ENCODE measurements at places on chromosomes 2 and 18.

DNA sequence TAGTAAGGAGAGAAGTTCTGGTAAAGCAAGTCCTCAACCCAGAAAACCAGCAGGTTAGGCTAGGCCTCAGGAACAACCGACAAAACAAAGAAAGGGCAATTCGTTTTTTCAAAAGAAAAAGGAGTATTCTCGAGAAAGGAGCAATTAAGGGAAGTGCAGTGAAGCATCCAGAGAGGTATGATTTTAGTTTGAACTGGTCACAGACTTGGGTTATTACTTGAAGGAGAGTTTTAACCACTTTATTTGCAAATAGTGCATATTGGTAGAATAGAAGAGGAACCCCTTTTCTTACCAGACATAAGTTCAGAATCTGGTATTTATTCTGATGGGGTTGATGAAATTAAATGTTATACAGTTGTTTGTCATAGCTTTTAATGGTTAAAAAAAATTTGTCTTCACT lies 110.0 kb upstream of the GCFC2 start:
- DNase-seq: no peak

DNA sequence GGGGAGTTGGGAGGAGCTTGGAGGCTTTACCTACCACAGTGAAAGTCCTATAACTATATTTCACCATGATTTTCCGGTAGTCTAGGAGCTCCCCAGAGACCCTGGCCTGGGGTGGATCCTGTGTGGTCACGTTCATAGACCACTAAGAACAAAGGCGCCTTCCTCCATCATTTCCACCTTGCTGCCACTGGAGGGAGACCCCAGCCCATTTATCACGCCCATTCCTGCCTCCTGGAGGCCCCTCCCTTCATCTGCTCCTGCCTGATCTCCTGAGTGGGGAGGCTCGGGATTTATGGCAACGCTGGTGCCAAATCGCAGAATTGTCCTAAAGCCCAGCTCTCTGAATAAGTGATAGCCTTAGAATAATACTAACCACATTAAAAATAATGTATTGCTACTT lies 507.6 kb upstream of the SPHKAP start:
- no peak for DNase-seq

- DNase-seq: no peak
These were observed 3.2 kb upstream of the LIMS2 start for GRCh38 chr2:127678531-127678930.

DNA sequence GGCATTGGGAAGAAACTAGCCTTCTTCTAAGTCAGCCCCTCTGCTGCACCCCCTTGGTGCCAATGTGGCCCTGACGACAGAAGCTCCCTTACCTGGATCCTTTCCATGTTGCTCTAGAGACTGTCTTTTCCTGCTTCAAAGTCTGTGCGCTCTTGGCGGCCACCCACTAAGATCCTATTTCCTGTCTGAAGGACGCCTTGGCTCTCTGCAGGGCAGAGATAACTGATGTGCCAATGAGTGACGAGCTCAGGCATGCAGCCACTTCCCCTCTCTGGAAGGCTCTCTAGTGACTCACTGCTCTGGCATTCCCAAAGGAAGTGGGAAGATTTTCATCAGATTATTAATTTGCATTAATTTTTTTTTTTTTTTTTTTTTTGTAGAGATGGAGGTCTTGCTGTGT lies 273.5 kb downstream of the CDH20 start:
- no peak for DNase-seq

DNA sequence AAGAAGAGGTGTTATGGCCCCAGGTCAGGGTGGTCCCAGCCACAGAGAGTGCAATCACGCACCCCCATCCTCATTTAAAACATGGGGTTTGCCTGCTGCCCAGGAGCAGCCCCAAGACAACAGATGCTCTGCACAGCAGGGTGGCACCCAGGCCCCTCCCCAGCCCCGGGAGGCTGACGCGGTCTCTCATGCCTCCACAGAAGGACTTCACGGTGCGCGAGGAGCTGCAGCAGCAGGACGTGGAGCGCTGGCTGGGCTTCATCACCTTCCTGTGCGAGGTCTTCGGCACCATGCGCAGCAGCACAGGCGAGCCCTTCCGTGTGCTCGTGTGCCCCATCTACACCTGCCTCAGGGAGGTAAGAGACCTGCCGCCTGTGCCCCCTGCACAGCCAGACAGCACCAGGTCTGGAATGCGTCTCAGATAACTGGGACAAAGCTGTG lies 133.7 kb downstream of the SMAD7 start:
- DNase-seq: no peak

DNA sequence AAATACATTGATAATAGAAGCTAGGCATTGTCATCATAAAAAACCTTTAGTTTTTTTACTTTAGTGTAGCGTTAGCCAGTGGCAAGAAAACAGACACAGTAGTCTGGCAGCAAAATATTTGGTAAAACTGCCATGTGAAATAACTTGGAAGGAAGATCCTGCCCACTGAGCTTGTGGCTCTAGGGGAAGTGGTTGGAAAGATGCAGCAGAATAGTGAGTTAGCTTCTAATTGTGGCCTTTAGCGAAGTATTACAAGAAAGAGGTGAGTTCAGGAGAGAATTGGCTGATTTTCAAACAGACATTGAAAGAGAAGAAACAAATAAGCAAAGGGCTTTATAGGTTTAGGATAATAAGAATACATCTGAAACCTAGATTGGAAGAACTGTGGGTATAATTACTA lies 1887.8 kb upstream of the CELF4 start:
- no peak for DNase-seq

- DNase-seq: no peak
These were observed 1.3 kb upstream of the CLIP4 start for GRCh38 chr2:29113891-29114321.

- no peak for DNase-seq
These were observed 762 bp downstream of the INO80C start for GRCh38 chr18:35497027-35497369.

- no peak for DNase-seq
These were observed 38.6 kb downstream of the AGFG1 start for GRCh38 chr2:227510620-227510958.

DNA sequence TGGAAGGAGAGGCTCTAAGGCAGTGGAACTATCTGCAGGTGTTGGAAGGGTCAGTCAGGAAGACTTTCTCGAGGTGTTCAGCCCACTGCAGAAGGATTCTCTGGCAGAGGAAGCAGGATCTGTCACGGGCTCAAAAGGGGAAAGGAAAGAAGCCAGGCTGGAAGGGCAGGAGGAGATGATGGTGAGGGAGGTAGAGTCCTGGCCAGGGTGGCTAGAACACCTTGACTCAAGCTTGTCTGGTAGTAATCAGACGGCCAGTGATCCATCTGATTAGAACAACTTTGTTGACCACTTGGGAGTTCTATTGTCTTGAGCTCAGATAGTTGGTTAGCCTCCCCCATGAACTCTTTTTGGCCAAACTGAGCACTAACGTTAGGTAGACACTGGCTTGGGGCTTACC lies 9.7 kb upstream of the ATOH8 start:
- no peak for DNase-seq

All from activated CD8-positive, alpha-beta memory T cell treated with anti-CD3 and anti-CD28 coated beads for 1 hour (primary cell).